ENCODE measurements at places on chromosomes 3 and 15.

GRCh38 chr3:183811638-183812037, 13.7 kb downstream of the MAP6D1 start:
- no peak for DNase-seq
- H3K36me3 ChIP-seq = peaks cover 75% of the 10 kb centered on the region
- no peak overlapping the region for H3K4me3 ChIP-seq
- H3K4me1 ChIP-seq = no peaks in the 10 kb centered on the region

- DNase-seq = no peak
- no peaks in the 10 kb centered on the region for H3K36me3 ChIP-seq
- peaks cover 10% of the 10 kb centered on the region for H3K4me1 ChIP-seq
- no peaks in the 10 kb centered on the region for H3K27me3 ChIP-seq
- H3K27ac ChIP-seq = no peak overlapping the region
- no peak overlapping the region for H3K4me3 ChIP-seq
Observed at GRCh38 chr3:126053513-126053912, 30.4 kb downstream of the SLC41A3 start.

- no peak overlapping the region for H3K4me3 ChIP-seq
- H3K36me3 ChIP-seq = no peaks in the 10 kb centered on the region
- no peaks in the 10 kb centered on the region for H3K4me1 ChIP-seq
- H3K27me3 ChIP-seq = no peaks in the 10 kb centered on the region
Observed at GRCh38 chr15:78573416-78573815, 8.1 kb downstream of the CHRNA5 start.

DNA sequence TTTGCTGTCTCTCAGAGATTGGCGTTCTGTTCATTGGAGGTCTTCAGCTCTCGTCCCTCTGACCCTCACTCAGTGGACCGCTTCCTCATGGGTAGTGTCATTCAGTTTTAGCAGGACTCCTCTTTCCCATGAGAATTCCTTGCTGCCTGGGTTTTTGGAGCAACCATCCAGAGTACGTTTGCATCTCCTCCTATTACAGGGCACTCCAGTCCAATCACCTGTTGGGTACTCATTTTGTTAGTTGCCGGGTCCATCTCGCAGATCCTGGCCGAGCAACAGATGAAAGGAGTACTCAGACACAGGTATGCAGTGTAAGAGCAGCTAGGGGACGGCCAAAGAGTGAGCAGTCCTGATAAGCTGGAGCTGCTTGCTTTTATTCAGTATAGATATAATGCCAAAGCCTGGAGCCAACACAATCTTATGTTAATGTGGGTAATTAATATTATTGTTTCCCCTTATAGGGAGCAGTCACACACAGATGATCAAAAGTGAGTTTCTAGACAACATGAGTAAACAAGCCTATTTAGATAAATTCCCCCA, 49.6 kb downstream of the ISG20 start:
- H3K27ac ChIP-seq = no peak overlapping the region
- H3K4me1 ChIP-seq = no peaks in the 10 kb centered on the region
- no peaks in the 10 kb centered on the region for H3K27me3 ChIP-seq
- no peak for DNase-seq

GRCh38 chr3:81602781-81603180, 158.7 kb downstream of the GBE1 start:
- no peaks in the 10 kb centered on the region for H3K27me3 ChIP-seq
- H3K4me3 ChIP-seq = no peak overlapping the region
- no peaks in the 10 kb centered on the region for H3K4me1 ChIP-seq
- H3K36me3 ChIP-seq = no peaks in the 10 kb centered on the region

DNA sequence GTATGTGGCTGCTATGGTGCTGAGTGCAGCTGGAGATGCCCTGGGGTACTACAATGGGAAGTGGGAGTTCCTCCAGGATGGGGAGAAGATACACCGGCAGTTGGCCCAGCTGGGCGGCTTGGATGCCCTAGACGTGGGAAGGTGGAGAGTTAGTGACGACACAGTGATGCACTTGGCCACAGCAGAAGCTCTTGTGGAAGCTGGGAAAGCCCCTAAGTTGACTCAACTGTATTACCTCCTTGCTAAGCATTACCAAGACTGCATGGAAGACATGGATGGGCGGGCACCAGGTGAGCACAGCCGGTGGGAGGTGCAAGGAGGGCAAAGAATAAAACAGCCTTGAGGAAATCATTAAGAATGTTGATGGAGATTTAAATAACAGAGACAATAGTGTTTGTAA, 2.9 kb downstream of the ADPRH start:
- H3K36me3 ChIP-seq = no peaks in the 10 kb centered on the region
- H3K27ac ChIP-seq = no peak overlapping the region
- H3K27me3 ChIP-seq = no peaks in the 10 kb centered on the region
- no peak overlapping the region for H3K4me3 ChIP-seq
- no peak for DNase-seq
- H3K4me1 ChIP-seq = no peaks in the 10 kb centered on the region

DNA sequence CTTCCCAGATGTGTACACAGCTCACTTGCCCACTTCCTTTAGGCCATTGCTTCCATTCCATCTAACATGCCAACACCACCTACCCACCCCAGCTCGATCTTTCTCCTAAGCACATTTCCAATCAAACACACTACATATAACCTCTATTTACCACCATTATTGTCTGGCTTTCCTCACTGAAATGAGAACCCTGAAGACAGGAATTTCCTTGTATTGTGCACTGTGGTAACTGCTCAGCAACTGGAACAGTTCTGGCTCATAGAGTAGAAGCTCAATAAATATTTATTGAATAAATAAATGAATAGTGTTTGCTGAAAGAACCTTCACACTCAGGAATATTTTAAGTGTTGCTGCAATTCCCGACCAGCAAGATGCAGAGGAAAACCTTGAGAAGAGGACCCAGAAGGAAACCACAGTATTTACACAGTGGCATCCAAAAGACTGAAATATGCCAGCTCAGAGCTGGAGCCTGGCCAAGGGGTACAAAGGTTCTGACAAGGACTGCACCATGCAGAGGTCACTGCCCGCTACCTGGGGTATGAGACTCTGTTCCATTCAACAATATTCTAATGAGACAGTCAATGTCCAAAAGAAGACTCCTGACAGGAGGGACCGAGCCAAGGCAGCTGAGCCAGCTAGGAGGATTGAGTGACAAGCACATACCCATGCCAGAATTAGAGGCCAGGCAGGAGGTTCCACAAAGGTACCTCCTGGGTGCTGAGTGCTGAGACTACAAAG, 168.8 kb downstream of the NUP210 start:
- H3K27me3 ChIP-seq = no peaks in the 10 kb centered on the region
- no peaks in the 10 kb centered on the region for H3K4me1 ChIP-seq
- DNase-seq = no peak
- no peak overlapping the region for H3K4me3 ChIP-seq

GRCh38 chr3:188567478-188568195, 413.7 kb downstream of the LPP start:
- H3K27me3 ChIP-seq = no peaks in the 10 kb centered on the region
- H3K4me1 ChIP-seq = no peaks in the 10 kb centered on the region
- no peak overlapping the region for H3K4me3 ChIP-seq

- no peaks in the 10 kb centered on the region for H3K27me3 ChIP-seq
- no peaks in the 10 kb centered on the region for H3K4me1 ChIP-seq
- DNase-seq = no peak
- H3K36me3 ChIP-seq = no peaks in the 10 kb centered on the region
Observed at GRCh38 chr3:13174803-13175135, 101.5 kb upstream of the IQSEC1 start.

DNA sequence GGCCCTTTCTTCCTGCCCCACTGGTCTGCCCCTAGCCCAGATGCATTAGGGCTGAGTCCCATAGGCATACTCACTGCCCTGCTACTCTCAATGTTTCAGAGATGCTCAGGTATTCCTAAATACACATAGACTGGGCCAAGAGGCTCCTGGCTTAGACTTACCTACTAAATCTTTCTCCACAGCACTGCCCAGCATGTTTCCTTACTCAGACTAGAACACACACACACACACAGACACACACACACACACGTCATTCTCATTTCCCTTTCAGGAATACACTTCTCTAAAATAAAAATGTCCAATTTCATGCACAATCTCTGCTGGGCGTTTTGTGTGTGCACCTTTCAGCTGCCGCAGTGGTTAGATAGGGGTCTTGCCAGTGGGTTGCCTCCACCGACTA, 175.7 kb downstream of the FAM43A start:
- H3K4me1 ChIP-seq = no peaks in the 10 kb centered on the region
- no peak overlapping the region for H3K27ac ChIP-seq
- no peak overlapping the region for H3K4me3 ChIP-seq
- no peak for DNase-seq
- no peaks in the 10 kb centered on the region for H3K36me3 ChIP-seq
- no peaks in the 10 kb centered on the region for H3K27me3 ChIP-seq

GRCh38 chr3:99884484-99884883, 66.8 kb downstream of the CMSS1 start:
- H3K27me3 ChIP-seq = no peaks in the 10 kb centered on the region
- H3K4me3 ChIP-seq = no peak overlapping the region
- H3K4me1 ChIP-seq = no peaks in the 10 kb centered on the region

DNA sequence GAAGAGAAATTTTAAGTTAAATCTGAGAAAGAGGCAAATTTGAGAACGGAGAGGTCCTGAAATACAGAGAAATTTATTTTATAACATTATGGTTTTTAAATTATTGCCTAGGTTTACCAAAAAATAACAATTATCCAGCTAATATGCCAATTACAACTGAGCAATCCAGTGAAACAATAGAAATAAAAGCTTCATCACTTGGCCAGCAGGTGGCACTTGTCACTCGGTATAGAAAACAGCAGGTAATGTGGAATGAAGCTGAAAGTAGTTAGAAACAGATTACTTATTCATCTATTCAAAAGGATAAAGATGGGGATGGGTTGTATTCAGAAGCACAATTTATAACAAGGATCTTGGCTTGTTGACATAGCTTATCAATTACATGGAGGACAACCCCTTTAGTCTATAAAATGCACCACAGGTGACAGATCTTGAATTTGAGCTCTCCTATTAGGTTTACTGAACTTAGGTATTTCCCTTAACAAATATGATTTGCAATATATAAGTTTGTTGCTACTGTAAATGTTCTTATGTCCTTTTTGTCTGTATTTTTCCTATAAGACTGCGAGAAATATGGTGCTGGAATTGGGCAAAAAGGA, 70.1 kb upstream of the GUCA1C start:
- no peak overlapping the region for H3K4me3 ChIP-seq
- H3K27me3 ChIP-seq = no peaks in the 10 kb centered on the region

DNA sequence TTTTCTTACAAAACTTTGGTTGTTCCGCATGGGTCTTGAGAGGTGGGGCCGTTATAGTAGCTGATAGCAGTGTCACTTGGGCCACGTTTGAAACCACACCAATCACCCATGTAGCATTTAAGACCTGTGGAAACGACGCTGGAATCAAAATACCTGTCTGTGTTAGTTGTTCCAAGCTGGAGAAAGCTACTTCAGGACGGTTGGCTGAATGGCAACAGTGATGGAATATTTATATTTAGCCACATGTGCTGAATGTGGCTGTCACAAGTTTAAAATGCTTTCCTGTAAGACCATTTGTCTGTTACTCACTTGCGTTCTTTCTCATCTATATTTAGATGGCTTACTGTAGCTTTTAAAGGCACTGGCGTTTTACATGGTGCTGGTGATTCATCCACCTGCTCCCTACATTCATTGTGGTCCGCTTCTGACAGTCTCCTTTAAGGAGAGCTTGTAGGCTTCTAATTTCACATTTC, 1.4 kb downstream of the DNAJA4 start:
- H3K4me1 ChIP-seq = no peaks in the 10 kb centered on the region
- no peak overlapping the region for H3K4me3 ChIP-seq
- no peak for DNase-seq
- no peaks in the 10 kb centered on the region for H3K36me3 ChIP-seq
- H3K27me3 ChIP-seq = peaks cover 12% of the 10 kb centered on the region
- H3K27ac ChIP-seq = no peak overlapping the region

DNA sequence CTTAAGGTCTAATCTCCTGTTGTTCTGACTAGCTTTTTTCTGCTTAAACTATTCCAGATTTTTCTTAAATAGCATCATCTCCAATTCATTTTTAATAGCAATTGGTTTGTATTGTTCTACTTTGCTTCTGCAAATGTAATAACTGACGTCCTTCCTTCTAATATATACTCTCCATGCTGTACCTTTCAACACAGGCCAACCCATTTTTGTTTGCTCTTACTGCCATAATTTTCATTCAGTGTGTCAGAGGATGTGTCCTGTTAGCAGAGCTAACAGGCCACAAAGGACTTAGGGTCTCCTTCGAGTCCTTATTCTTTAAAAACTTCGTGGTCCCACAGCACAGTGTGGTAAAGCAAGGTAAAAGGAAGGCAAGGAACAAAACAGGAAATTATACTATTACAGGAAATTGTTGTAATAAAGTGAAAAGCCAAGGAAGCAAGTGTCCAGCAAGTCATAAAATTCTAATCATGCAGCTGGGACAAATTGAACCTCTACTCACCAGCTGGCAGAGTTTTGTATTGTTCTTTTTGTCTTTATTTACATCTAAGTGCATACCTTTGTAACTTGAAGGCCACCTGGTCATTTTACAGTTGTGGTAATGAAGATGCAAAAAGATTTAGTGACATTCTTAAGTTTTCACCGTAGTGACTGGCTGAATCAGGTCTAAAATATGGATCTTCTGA, 64.9 kb upstream of the ZBTB20 start:
- H3K4me1 ChIP-seq = peaks cover 8% of the 10 kb centered on the region
- no peak for DNase-seq
- no peak overlapping the region for H3K4me3 ChIP-seq
- no peak overlapping the region for H3K27ac ChIP-seq

DNA sequence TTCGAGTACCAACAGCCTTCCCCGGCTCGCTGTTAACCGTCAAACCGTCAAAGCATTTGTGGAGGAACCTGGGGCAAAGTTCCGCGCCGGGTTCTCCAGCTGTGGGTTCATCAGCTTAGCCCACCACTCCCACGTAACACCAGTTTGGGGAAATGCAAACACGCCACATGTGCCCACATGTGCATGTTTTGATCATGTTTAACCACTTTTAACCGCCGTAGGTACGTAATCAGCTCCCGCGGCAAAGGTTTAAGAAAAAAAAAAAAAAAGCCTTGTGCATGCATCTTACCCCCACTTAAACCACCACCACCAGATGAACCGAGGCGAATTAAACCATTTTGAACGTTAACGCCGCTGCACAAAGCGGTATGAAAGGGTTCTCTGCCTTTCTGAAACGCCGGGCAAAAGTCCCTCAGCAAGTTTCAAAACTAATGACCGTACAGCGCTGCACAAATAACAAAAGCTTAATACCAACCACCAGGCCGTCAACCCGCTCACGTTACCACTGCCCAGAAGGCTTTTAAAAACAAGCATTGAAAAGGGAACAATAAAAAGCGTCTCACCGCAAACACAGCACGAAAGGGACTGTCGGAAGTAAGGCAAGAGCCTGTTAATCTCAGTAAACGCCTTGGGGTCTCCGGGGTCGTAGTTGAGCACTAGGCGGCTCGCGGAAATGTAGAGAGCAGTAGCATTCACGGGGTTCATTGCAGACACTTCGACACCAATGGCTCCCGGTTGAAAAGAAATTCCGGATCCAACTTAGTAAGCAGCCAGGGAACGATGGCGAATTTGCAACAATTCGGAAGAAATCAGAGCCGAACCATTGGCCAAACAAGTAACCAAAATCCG, 1.5 kb downstream of the MSL2 start:
- no peaks in the 10 kb centered on the region for H3K27me3 ChIP-seq
- H3K4me3 ChIP-seq = peak overlapping the region; percentile 100
- peaks cover 8% of the 10 kb centered on the region for H3K4me1 ChIP-seq
- H3K36me3 ChIP-seq = peaks cover 8% of the 10 kb centered on the region
- peak; percentile 69 for DNase-seq

- no peaks in the 10 kb centered on the region for H3K27me3 ChIP-seq
- H3K27ac ChIP-seq = no peak overlapping the region
- H3K4me1 ChIP-seq = peaks cover 16% of the 10 kb centered on the region
- DNase-seq = no peak
Observed at GRCh38 chr15:80242802-80243201, 9.2 kb downstream of the CTXND1 start.

GRCh38 chr15:101105059-101105891, 146.6 kb downstream of the CHSY1 start:
- peak overlapping the region; percentile 39 for H3K27ac ChIP-seq
- no peak for DNase-seq
- no peaks in the 10 kb centered on the region for H3K4me1 ChIP-seq
- no peaks in the 10 kb centered on the region for H3K36me3 ChIP-seq
- no peak overlapping the region for H3K4me3 ChIP-seq

Data from endodermal cell (in vitro differentiated cells).